ENCODE measurements at places on chromosomes 5 and 9. TPM values are rescaled to one million over a fixed set of nuclear protein-coding genes. Genes with fewer than 3 reads are reported as not detected.

ACOT12 gene
- total RNA-seq, result not detected

ECM2 gene
- total RNA-seq, result not detected

ASS1 gene
- 1.8 TPM for total RNA-seq

HEMGN gene
- total RNA-seq, result not detected

NSG2 gene
- total RNA-seq, result not detected

TAF1L gene
- not detected for total RNA-seq

BTNL9 gene
- not detected for total RNA-seq

DNAH5 gene
- total RNA-seq, result 1.1 TPM

TMOD1 gene
- 0.60 TPM for total RNA-seq

CATSPER3 gene
- not detected for total RNA-seq

PRR7 gene
- 12.1 TPM for total RNA-seq

NUDT12 gene
- 4.0 TPM for total RNA-seq

SHC3 gene
- total RNA-seq, result under 0.01 TPM

TMEM215 gene
- total RNA-seq, result not detected

ZNF454 gene
- 0.74 TPM for total RNA-seq

KCNN2 gene
- 1.6 TPM for total RNA-seq

SHOC1 gene
- total RNA-seq, result not detected
